ENCODE measurements at places on chromosomes 2 and 18.

- DNase-seq: no peak
Measured at GRCh38 chr18:33878213-33878612, 300.2 kb downstream of the ASXL3 start.

GRCh38 chr2:219851801-219852481, 224.5 kb downstream of the SLC4A3 start:
- no peak for DNase-seq

GRCh38 chr2:44676379-44676778, 265.1 kb upstream of the SIX3 start:
- DNase-seq: no peak

- no peak for DNase-seq
Measured at GRCh38 chr2:15265889-15266288, 295.2 kb downstream of the NBAS start.

- no peak for DNase-seq
Measured at GRCh38 chr2:65656160-65656718, 223.8 kb upstream of the SPRED2 start.

- no peak for DNase-seq
Measured at GRCh38 chr2:233285921-233286320, 21.7 kb upstream of the SAG start.

DNA sequence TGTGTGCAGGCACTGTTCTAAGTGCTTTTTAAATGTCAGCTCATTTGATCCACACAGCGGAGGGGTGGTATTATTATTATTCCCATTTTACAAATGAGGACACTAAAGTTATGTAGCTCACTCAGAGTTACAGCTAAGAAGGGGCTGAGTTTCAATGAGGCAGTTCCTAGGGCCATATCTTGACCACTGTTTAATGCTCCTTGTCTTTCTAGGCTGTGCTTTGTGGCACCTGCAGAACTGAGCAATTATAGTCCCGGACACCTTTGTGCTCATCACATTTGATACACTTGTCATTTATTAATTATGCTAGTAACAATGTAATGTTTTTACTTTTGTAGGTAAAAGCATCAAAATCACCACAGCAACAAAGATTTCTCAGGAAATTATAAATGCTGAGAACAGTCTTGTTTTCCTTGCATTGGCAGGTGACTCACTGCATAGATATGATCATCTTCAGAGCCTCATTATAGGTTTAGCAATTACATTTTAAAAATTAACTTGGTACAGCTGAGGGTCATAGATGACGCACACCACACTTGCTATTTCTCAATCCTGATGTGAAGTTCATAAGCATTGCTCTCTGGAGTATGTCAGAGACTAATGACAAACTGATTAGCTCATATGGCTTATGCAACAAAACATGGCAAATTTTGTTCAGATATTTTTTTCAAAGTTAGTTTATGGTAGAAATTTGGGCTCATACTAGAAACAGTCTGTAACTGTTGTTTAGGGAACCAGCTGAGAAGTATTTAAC, 366.8 kb downstream of the TGIF1 start:
- no peak for DNase-seq

- no peak for DNase-seq
Measured at GRCh38 chr2:168530982-168531622, 75.0 kb downstream of the CERS6 start.

DNA sequence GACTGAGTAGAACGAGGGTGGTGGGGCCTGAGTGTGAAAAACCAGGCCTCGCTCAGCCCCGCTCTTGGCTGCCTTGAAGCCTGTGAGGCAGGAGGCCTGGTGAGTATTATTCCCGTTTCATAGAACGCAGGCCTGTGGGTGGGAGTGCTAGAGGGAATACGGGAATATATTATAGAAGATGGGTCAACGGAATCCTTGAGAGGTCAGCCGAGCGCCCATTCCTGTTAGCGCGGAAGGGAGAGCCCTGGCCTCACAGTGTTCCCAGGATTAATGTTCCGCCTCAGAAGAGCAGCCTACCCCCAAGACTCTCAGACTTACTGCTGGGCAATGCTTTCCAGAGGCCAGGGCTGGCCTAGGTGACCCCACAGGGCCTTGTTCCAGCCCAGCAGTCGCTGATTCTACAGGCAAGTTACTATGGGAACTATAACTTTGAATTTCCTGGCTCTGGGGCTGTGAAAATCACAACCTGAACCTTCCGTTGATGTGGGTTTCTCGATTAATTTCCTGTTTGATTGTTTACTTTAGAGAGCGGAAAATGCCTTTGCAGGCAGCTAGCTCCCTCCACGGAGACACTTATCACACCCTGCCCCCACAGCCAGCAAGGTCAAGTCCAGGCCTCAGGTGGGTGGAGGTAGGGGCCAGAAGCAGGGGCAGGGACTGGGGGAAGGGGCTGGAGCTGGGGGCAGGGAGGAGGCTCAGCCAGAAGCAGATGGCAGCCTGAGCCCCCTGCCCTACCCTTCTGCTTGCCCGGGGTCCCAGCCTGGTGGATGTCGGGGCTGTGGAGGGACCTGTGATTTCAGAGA, 108.3 kb downstream of the SMAD7 start:
- DNase-seq: no peak

DNA sequence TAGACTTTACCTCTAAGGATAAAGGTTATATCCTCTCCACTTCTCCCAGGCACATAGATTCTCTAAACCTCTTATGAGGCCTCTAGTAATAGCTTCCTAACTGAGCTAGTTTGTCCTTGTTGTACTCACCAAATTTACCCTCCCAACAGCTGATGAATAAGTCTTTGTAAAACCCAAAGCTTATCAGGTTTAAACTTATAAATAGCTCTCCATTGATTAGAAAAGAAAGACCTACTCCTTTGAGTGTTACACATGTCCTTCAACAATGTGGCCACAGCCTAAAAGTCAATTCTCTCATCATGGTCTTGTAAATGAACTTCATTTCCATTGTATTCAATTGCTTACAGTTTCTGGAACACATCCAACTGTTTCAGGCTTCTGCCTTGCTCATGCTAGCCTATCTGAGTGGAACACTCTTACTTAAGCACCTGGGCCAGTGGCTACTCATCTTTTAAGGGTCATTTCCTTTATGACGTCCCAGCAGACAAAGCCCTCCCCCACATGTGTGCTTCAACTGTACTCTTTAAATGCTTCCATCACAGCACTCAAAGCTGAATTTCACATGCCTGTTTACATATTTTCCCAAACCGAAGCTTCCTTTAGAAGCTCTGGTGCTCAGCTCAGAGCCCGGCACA, 131.6 kb downstream of the CDH2 start:
- DNase-seq: peak; percentile 7

GRCh38 chr18:12334863-12335262, 26.8 kb downstream of the TUBB6 start:
- DNase-seq: no peak

GRCh38 chr18:33231474-33232317, 208.8 kb downstream of the CCDC178 start:
- DNase-seq: peak; percentile 85

GRCh38 chr2:149650006-149650405, 62.4 kb upstream of the MMADHC start:
- DNase-seq: no peak

DNA sequence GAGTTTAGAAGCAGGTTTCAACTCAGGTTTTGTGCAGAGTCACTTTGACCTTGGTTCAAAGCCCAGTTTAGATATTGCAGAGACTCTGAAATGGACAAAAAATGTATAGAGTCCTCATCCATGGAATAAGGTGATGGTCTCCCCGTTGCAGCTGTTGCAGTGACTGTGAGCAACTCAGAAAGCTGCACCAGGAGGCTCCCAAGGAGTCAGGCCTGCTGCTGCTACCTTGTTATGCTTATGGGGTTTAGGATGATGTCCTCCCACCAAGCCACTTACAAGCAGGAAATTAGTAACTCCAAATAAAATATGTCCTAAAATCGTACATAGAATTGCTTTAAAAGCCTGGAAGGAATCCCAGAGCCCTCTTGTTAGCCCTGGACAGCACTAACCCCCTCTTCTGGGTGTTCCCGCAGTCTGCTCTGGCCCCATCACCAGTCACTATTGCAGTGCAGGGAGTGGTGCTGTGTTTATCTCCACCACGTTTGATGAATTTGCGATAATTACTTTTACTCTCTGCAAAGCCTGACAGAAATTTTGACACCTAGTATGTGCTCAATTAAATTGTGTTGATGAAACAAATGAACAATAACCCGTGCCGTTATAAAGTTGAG, 189.0 kb downstream of the CNTNAP5 start:
- DNase-seq: no peak

DNA sequence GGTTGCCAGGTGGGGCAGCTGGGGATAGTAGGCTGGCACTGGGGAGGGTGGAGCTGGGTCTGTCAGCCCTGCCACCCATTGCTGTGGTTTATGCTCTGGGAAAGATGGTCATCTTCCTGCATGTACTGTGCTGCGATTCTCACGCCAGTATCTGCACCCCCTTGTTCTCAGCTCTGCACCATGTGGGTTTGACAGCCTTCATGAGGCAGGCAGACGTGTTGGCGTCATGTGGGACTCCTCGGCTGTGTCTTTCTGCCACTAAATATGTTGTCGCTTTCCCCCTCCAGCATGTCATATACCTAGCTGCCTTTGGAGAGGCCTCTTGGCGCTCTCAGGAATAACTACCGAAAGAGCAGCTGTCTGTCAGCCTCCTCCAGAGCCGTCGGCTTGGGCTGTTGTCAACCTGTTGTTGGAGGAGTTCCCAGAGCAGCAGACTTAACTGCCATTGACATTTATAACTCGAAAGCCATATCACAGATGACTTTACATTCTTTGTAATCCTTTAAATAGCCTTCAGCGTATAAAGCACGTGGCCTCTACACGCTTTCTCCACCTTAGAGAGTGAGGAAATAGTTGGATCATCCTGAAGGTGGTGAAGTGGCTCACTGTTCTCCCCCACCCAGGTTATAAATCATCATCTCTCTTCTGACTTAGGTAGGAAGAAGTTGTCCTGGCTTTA, 80.4 kb upstream of the MGAT5 start:
- peak; percentile 21 for DNase-seq

DNA sequence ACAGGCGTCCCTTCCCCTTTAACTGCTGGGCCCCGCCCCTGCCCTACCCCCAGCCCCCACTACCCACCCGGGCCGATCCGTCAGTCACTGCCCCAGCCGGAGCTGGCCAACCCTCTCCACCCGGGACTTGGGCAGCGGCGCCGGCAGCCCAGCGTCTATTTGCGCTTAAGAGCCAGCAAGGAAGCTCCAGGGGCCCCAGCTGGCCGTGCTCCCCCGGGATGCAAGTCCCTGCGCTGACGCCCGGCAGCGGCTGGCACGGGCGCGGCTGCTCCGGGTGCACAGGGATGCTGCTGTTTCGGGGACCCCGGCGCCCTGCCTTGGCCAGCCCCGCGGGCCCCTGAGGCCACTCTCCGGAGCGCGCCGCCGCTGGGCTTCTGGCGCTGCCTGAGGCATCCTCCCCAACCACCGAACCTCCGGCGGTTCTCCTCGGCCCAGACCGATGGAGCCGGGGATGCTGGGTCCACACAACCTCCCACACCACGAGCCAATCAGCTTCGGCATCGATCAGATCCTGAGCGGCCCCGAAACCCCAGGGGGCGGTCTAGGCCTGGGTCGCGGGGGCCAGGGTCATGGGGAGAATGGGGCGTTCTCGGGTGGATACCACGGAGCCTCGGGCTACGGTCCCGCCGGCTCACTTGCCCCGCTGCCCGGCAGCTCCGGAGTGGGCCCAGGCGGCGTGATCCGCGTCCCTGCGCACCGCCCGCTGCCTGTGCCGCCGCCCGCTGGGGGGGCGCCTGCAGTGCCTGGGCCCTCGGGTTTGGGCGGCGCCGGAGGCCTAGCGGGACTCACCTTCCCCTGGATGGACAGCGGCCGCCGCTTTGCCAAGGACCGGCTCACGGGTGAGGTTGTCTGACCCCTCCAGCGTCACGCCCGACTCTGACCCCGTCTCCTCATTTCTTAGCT, at the start of gene TLX2:
TLX2 (plus strand) TSS at position 83 of the 903 bp plus-strand sequence; CDS start at position 440, 357 bp downstream.
- DNase-seq: no peak

DNA sequence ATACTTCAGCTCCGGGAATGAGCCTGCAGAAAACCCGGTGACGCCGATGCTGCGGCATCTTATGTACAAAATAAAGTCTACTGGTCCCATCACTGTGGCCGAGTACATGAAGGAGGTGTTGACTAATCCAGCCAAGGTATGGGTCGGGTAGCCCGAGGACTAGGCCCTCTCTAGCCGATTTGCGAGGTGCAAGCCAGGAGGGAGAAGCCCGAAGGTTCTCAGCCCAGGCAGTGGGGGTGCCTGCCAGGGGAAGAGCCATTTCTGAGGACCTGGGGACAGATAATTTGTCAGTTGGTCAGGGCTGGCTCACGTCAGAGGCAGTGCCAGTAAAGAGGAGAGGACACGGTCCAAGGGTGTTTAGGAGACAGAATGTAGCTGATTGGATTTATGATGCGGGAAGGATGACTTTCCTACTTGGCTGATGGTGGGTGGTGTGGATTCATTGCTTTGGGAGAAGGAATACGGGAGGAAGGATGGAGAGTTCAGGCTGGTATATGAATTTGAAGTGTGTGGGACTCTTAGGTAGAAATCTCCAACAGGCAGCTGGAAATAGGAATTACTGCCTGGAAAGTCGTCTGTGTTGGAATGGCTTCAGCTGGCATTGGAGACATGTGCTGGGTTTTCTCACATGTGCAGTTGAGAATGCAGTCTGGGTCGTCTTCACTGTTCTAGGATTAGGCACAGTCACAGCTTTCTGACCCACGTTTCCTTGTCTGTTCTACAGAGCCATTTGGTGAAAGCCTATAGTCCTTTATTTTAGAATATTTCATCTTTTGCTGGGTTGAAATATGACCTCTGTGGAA, 874 bp downstream of the NDUFAF7 start:
- DNase-seq: no peak

DNA sequence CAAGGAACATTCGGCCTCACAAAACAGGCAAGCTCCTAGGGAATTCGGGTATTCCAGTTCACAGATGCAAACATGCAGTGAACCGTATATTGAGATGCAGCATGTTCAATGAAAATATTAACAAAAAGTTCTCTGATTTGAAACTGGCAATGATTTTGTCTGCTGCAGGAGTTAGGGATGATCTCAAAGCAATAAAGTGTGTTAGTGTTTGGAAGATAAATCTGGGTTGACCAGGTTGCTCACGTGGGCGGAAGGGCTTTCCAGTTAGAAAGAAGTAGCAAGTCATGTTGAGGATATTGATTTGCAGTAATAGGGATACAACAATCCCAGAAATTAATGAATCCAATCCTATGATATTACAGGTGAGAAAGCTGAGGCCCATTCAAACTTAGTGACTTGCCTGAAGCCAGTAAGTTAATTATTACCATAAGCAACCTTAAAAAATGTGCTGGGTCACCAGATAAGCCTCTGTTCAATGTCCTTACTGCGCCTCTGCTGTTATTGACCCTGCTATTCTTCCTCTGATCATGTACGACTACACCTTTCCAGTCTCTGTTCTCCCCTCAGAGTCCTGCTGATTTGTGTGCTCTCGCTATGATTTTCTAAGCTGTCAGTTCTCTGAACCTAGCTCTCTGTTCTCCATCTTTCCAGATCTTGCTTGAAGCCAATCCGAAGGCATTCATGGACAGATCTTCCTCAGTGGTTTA, 370.8 kb downstream of the DSEL start:
- DNase-seq: no peak

- no peak for DNase-seq
Measured at GRCh38 chr2:41510108-41510507, 537.7 kb upstream of the PKDCC start.

GRCh38 chr2:153165021-153165420, 313.5 kb downstream of the RPRM start:
- DNase-seq: peak; percentile 14
